ENCODE measurements at places on chromosomes 3 and 15.
A peak's percentile ranks its signal among the peaks of the same experiment; 100 is the strongest.

DNA sequence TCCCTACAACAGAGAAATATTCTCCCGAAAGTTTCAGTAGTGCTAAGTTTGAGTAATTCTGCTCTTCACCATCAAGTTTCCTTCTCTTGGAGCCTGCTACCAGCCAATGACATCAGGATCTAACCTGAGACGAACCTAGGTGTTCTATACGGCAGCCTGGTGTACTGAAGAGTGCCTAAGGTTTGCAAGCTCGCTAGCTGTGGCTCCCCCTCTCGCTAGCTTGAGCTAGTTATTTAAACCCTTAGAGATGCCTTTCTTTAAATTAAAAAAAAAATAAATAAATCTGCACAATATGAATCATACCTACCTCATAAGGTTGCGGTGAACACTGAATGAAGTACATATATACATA lies 1.4 kb upstream of the COL8A1 start:
- peak; percentile 8 for DNase-seq

- no peak for DNase-seq
These were observed 438 bp upstream of the SLC49A4 start for GRCh38 chr3:122794483-122794778.

DNA sequence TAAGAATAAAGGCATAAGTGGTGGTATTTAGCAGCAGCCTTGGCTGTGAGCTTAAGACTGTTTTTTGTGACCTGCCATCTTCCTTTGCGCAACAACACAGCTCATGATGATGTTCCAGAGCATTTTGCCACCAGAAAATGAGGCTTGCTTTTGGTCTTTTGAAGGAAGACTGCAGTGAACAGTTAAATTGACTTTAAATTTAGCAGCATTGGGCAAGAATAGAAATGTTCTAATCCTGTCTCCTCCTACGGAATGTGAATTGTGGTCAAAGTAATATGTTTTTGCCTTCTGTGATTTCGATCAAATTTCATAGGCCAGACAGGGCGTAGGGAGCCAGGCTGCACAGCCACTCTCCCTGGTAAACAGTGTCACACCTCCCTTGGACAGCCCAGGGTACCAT lies 460.7 kb upstream of the RASGRP1 start:
- no peak for DNase-seq

DNA sequence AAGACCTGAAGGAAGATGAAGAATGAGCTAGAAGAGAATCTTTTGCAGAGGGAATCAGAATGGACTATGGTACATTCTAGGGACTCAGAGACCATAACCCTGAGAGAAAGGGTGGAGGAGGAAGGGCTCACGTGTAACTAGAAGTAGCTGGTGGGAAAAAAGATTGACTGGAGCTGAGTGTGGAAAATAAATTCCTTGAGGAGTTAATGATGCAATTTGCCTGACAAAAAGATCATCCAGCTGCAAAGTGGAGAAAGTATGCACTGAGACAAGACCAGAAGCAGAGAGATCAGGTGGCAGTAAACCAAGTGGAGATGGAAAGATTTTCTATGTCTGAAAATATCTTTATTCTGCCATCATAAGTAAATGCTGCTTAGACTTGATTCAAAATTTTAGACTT lies 52.9 kb upstream of the TBL1XR1 start:
- DNase-seq, result no peak

GRCh38 chr3:142863930-142864920 lies 24.7 kb downstream of the PCOLCE2 start:
- no peak for DNase-seq

DNA sequence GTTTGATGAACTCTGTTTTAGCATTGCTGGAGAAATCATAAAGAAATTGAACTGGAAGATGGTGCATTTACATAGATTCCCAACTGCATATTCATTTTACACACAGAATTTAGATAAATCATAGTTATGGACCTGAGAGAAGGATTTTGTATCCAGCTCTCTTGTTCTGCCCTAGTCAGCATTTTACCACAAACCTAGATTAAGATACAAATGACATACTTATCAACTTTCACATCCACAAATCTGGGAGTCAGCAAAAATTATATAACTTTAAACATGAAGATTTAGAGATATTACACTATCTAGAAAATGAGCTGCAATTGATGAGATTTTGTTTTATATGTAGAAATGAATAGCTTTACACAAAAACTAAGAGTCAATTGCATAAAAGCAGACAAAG lies 632.8 kb downstream of the IGSF11 start:
- no peak for DNase-seq

DNA sequence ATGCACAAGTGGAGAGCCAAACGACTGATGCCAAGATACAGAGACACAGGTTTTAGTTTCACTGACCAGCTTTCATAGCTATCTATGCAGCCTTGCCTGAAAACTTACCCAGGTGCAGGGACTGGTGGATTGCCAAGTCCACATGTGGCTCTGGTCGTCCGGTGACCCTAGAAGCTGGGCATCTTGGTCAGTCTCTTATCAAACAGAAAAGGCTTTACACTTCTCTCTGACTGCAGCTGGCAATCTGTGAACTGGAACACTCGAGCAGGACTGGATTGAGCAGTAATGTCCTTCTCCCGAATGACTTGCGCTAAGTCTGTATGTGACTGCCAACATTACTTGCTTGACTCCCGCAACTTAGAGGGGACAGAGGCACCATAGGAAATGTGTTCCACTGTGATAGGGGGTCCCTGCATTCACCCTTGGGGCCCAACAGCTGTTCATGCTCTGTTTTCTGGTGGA lies 63.0 kb upstream of the SIAH2 start:
- DNase-seq, result no peak

DNA sequence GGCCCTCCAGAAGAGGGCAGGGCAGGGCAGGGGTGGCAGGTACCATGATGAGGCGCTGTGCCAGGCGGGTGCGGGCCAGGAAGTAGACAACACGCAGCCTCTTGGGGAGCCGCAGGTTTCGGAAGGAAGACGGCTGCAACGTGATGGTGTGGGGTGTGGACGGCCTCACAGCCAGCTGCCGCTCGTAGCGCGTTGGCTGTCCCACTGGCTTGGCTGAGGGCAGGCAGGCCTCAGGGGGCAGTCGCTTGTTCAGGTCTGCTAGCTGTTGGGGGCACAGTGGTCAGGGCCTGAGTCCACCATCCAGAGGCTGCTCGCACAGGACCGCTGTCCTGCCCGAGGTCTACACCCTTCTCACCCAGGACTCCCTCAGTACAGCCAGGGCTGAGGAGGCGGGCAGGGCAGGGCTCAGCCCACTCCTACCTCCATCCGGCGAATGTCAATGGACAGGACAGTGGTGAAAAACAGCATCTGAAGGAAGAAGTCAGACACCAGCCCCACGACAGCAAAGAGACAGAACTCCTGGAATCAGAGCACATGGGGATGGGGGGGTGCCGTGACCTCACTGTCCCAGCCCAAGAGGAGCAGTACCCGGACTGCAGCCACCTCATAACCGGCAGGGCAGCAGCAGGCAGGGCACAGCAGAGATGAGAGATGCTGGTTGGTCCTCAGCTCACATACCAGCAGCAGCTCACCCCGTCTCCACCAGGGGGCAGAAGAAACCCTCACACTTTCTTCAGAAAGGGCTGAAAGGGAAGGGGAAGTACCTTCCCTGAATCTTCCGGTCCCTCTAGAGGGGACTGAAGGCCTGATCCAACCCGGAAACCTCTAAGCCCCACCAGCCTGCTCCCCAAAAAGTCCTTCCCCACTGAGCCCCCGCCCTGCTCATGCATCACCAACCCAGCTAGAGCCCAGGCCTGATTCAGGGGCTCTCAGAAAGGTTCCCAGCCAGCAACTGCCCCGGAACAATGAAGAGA lies 40.0 kb downstream of the PTPN23 start:
- DNase-seq, result peak; percentile 98

GRCh38 chr15:70492240-70493177 lies 270.8 kb downstream of the UACA start:
- DNase-seq, result peak; percentile 96

- no peak for DNase-seq
These were observed 46.9 kb downstream of the TBL1XR1 start for GRCh38 chr3:177150218-177150916.

DNA sequence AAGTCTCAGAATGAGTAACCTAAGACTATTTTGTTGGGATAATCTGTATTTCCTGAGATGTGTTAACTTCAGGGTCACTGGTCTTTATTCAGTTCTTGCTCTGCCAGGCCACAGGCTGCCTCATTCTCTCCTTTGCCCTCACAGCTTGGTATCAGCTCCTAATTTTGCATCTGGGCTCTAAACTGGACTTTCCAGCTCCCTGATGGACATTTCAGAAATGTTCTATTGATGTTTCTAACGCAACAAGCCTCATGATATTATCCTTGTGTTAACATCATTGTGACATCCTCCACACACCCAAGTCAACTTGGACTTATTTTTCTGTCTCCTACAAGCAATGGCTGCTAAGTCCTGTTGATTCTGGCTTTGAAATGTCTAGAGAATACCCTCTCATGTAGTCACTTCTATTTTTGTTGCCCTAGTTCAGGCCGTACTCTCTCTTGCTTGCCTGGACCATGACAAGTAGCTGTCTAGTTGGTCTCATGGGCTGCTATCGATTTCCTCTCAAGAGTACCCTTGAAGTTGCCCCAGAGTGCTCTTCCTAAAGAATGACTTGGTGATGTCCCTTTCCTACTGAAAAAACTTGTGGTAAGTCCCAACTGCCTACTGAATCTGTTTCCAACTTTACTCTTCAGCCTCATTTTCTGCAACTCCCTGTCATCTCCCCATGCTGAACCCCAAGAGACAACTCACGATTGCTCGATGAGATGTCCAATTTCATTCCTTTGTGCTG lies 52.7 kb downstream of the CHST2 start:
- no peak for DNase-seq

DNA sequence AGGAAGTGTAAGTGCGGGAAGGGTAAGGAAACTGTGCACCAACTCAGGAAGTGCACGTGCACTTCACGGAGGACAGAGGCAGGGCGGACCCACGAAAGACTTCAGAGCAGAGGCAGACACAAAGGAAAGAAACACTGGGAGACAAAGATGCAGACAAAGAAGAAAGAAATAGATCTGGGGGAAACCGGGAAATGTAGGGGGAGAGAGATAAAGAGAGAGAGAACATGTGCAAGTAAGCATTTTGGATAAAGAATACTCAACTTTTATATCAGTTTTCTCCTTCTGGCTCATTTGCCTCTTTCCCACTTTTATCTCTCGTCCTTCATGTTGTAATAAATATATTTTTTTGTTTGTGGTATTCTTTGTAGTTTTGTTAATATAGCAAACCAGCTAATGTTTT lies 204.2 kb downstream of the WDR72 start:
- no peak for DNase-seq

GRCh38 chr3:172673210-172673679 lies 37.6 kb downstream of the NCEH1 start:
- peak; percentile 89 for DNase-seq

- peak; percentile 32 for DNase-seq
These were observed at the start of gene DCLK3 for GRCh38 chr3:36763850-36764703. DCLK3 (minus strand) TSS chr3:36764553; CDS start chr3:36764263, 290 bp downstream.

- no peak for DNase-seq
These were observed 5.3 kb downstream of the ATP1B3 start for GRCh38 chr3:141881702-141882101.

GRCh38 chr3:113157408-113158030 lies 53.8 kb upstream of the BOC start:
- no peak for DNase-seq

DNA sequence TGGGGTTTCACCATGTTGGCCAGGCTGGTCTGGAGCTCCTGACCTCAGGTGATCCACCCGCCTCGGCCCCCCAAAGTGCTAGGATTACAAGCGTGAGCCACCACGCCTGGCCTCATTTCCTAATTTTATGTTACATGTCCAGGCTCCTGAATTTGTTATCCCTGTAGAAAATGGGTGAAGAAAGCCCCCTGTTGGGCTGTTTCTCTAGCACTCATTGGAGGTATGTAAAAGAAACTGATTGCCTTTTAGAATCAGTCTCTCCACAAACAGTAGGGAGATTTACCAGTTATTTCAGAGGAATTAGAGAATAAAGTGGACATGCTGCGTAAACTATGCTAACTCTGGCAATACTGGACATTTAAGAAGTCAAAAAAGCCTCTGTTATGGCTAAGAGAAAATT lies 364.1 kb upstream of the TBL1XR1 start:
- no peak for DNase-seq

GRCh38 chr3:13575459-13576061 lies 26.6 kb downstream of the FBLN2 start:
- DNase-seq, result no peak

- DNase-seq, result no peak
These were observed 291.2 kb downstream of the FAM43A start for GRCh38 chr3:194976874-194977273.

DNA sequence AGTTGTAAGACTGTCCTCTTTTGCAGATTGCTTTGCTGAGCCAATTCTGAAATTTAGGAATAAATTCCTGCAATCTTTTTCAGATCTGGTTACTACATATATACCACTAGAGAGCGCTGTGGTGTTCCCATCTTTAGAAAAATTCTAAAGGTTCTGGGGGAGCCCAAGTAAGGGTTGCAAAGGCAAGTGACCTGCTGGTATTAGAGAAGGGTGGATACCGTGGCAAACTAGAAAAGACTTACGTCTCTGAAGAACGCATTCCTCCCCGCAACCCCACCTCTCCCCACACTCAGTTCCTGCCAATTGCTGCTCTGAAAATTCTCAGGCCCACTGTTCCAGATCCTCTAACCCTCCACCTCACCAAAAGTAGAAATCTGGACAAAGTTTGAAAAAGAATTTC lies 48.5 kb downstream of the EFHB start:
- DNase-seq, result no peak

- no peak for DNase-seq
These were observed 175.4 kb upstream of the LPP start for GRCh38 chr3:187978433-187979011.

Data from activated naive CD4-positive, alpha-beta T cell treated with anti-CD3 and anti-CD28 coated beads for 36 hours (primary cell).